ENCODE measurements at places on chromosomes 12 and 14. TPM values are rescaled to one million over a fixed set of nuclear protein-coding genes. Genes with fewer than 3 reads are reported as not detected.

- no peak overlapping the region for H3K27ac ChIP-seq
- H3K27me3 ChIP-seq, result peaks cover 81% of the 10 kb centered on the region
- H3K36me3 ChIP-seq, result no peaks in the 10 kb centered on the region
- no peak for DNase-seq
- H3K4me1 ChIP-seq, result no peaks in the 10 kb centered on the region
- H3K4me3 ChIP-seq, result no peak overlapping the region
Observed at GRCh38 chr14:56811593-56812363, 1.5 kb upstream of the OTX2 start.

Gene RAB2B
- 26.2 TPM for total RNA-seq

GRCh38 chr14:97977651-97978261 is 1180.6 kb downstream of the VRK1 start:
- no peaks in the 10 kb centered on the region for H3K27me3 ChIP-seq
- H3K4me3 ChIP-seq, result no peak overlapping the region
- no peaks in the 10 kb centered on the region for H3K4me1 ChIP-seq
- no peak overlapping the region for H3K27ac ChIP-seq
- no peak for DNase-seq

Gene RBM19
- total RNA-seq, result 19.2 TPM

Gene NEUROD4
- not detected for total RNA-seq

DNA sequence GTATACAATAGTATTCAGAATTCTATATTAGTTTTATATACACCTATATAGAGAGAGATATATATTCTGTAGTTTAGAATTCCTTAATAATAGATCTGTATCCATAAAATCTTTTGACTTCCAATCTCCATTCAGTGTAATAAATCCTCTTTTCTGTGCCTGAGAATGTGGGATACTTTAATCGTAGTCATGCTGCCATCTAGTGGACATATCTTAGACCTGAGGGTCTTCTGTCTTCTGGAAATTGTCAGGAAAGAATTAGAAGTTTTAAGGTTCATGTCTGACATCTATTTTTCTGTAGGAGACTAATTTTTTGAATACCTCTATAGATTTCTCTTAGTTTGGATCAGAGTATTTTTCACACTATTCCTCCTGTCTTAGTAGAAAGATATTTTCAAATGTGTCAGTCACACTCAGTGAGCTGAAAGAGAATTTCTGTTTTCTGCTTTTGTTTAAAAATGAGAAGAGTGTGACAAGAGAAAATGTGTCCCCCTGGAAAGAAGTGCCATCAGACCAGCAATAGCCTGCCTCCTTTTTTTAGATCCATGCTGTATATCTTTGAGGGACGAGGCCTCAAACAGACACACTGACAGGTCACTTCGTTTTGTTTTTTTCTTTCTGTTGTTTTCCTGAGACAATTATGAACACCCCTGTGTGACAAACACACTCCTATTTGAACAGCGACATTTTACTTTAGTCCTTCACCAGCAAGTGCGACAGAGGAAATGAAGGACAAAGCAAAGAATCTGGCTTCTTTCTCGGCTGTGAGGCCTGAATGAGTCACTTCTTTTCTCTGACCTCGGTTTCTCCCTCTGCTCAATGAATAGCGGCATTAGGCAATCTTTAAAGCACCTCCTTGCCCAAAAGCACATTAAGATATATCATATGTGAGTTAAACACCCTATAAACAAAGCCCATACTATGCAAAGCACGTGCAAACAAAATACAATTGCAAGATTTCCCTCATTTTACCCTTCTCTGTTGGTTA is 96.3 kb downstream of the GALC start:
- H3K27me3 ChIP-seq, result no peaks in the 10 kb centered on the region
- no peaks in the 10 kb centered on the region for H3K36me3 ChIP-seq
- DNase-seq, result peak; percentile 56
- H3K4me3 ChIP-seq, result no peak overlapping the region

Gene SLC38A4
- total RNA-seq, result 2.3 TPM

DNA sequence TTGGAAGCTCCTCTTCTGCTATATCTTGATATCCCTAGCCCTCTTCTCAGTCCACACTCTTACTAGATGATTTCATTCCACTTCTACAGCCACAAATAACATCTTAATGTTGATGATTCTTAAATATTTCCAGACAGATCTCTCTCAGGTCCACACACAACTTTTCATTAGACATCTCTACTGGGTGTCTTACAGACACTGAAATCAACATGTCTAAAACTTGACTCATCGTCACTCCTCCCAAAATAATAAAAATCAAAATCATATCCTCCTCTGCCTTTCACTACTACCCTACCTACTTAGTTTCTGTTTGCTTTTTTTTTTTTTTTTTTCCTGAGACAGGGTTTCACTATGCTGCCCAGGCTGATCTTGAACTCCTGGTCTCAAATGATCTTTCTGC is 11.9 kb downstream of the PRDM4 start:
- DNase-seq, result peak; percentile 17
- no peak overlapping the region for H3K27ac ChIP-seq
- H3K4me1 ChIP-seq, result peaks cover 11% of the 10 kb centered on the region
- peaks cover 33% of the 10 kb centered on the region for H3K36me3 ChIP-seq
- H3K27me3 ChIP-seq, result no peaks in the 10 kb centered on the region
- no peak overlapping the region for H3K4me3 ChIP-seq

GRCh38 chr12:32151552-32151951 is 44.9 kb downstream of the BICD1 start:
- no peak overlapping the region for H3K27ac ChIP-seq
- H3K27me3 ChIP-seq, result no peaks in the 10 kb centered on the region
- no peak overlapping the region for H3K4me3 ChIP-seq
- no peak for DNase-seq

Gene TIMM9
- 49.7 TPM for total RNA-seq

GRCh38 chr12:22755629-22756028 is 130.7 kb downstream of the ETNK1 start:
- H3K27ac ChIP-seq, result no peak overlapping the region
- no peaks in the 10 kb centered on the region for H3K4me1 ChIP-seq
- no peak for DNase-seq
- no peak overlapping the region for H3K4me3 ChIP-seq
- H3K27me3 ChIP-seq, result no peaks in the 10 kb centered on the region

- no peak for DNase-seq
- H3K4me1 ChIP-seq, result peaks cover 2% of the 10 kb centered on the region
- no peak overlapping the region for H3K4me3 ChIP-seq
- H3K36me3 ChIP-seq, result no peaks in the 10 kb centered on the region
- H3K27me3 ChIP-seq, result no peaks in the 10 kb centered on the region
Observed at GRCh38 chr14:77325746-77326094, 4.9 kb downstream of the GSTZ1 start.

GRCh38 chr12:50567926-50568325 is 63.1 kb downstream of the DIP2B start:
- no peaks in the 10 kb centered on the region for H3K27me3 ChIP-seq
- H3K4me3 ChIP-seq, result no peak overlapping the region
- peak; percentile 63 for DNase-seq
- H3K4me1 ChIP-seq, result peaks cover 13% of the 10 kb centered on the region
- peak overlapping the region; percentile 36 for H3K27ac ChIP-seq

Gene KRT73
- not detected for total RNA-seq

Gene FERMT2
- 217 TPM for total RNA-seq

DNA sequence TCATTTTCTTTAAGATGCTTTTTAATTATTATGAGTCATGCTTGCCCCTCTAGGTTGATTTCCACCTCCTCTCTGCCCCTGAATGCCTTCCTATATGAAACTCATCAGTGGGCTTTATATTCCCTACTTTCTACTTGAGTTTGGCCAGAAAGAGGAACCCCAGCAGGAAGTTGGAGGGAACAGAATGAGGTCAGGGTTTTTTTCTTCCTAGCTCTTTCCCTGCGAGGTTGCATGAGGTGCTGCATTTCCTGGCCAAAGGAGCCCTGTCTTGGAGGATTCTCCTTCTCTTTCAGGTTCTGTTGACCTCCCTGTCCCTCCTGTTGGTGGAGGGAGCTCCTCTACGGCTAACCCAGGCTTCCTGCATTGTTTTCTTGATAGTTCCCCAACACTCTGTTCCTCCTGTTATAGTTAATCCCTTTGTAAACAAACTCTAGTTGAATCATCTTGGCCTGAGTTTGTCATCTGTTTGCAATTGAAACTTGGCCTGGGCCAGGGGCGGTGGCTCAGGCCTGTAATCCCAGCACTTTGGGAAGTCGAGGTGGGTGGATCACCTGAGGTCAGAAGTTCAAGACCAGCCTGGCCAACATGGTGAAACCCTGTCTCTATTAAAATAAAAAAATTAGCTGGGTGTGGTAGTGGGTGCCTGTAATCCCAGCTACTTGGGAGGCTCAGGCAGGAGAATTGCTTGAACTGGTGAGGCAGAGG is 15.3 kb upstream of the SPIC start:
- H3K27ac ChIP-seq, result no peak overlapping the region
- peak; percentile 39 for DNase-seq
- no peaks in the 10 kb centered on the region for H3K4me1 ChIP-seq
- no peak overlapping the region for H3K4me3 ChIP-seq
- H3K36me3 ChIP-seq, result no peaks in the 10 kb centered on the region

- H3K27me3 ChIP-seq, result no peaks in the 10 kb centered on the region
- H3K27ac ChIP-seq, result no peak overlapping the region
- peaks cover 14% of the 10 kb centered on the region for H3K4me1 ChIP-seq
Observed at GRCh38 chr14:103634156-103634555, 5.1 kb downstream of the KLC1 start.

Gene DIABLO
- 102 TPM for total RNA-seq

DNA sequence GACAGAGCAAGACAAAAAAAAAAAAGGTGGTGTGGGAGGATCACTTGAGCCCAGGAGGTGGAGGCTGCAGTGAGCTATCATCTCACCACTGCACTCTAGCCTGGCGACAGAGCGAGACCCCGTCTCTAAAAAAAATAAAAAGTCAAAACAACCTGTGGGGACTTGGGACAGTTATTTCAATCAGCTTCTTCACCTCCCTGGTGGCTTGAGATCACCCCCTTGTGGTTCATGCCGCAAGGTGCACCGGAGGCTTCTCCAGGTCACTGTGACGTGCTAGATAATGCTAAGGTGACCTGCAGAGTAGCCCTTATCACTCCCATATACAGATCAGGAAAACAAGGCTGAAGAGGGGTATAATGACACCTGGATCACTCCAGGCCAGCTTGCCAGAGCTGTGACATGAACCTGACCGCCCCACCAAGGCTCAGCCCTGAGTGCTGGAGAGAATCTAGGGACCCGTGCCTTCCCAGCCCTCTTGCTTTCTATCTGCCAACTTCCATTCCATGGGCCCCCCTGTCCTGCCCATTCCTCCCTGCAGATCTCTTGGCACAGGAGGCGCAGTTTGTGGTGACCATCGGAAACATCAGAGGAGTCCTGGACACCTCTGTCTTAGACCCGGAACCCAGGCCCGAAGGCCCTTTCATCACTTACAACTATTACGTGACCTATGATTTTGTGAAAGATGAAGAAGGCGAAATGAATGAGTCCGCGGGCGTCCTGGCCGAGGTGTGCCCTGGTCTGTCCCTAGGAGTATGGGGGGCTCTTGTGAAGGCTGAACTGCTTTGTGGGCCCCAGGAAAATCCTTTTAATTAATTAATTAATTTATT is 8.1 kb downstream of the LRRC43 start:
- H3K27ac ChIP-seq, result no peak overlapping the region
- H3K4me1 ChIP-seq, result peaks cover 3% of the 10 kb centered on the region
- no peaks in the 10 kb centered on the region for H3K27me3 ChIP-seq
- DNase-seq, result peak; percentile 59
- H3K4me3 ChIP-seq, result no peak overlapping the region
- H3K36me3 ChIP-seq, result no peaks in the 10 kb centered on the region

DNA sequence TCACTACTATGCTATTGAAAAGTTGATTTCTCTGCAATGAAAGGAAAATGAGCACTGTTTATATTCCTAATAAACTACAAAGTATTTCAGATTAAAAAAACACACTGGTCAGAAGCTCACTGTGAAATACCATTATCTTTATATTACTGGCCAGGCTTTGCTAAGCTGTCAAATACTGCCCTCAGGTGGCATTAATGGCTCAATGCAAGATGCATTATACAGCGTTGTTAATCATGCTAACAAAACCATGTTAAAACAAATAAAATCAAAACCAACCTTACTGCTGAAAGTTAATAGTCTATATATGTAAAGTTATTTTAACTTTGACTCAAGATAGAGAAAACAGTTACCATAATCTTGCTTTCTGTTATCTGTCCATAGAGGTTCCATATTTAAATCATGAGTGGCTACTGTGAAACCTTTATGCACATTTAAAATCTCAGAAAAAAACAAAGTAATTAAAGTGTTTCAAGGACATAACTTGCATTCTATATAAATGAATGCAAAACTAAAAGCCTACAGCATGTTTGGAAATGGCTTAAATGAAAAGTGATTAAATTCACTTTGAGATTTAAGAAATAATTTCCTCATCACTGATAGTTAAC is 121.7 kb downstream of the RALGAPA1 start:
- H3K36me3 ChIP-seq, result no peaks in the 10 kb centered on the region
- H3K4me3 ChIP-seq, result no peak overlapping the region

Gene NYNRIN
- total RNA-seq, result 1.7 TPM

DNA sequence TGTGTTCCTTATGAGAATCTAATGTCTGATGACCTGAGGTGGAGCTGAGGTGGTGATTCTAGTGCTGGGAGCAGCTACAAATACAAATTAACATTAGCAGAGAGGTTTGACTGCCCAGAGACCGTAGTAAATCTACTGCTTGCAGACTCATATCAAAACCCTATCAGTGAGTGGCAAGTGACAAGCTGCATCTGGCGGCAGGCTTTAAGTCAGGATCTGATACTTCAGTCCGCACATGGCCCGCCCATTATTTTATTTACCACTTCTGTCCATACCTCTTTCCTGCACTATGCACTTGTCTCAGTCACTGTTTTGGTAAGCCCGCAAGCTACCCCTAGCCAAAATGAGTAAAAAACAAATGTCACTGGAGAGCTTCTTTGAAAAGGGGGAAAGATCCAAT is 11.4 kb downstream of the CEP128 start:
- DNase-seq, result no peak
- H3K4me3 ChIP-seq, result no peak overlapping the region
- no peak overlapping the region for H3K27ac ChIP-seq
- H3K36me3 ChIP-seq, result no peaks in the 10 kb centered on the region

GRCh38 chr12:75488553-75488952 is 8.0 kb downstream of the GLIPR1 start:
- H3K27me3 ChIP-seq, result no peaks in the 10 kb centered on the region
- DNase-seq, result peak; percentile 56
- no peak overlapping the region for H3K27ac ChIP-seq
- no peak overlapping the region for H3K4me3 ChIP-seq
- peaks cover 8% of the 10 kb centered on the region for H3K4me1 ChIP-seq

- H3K4me3 ChIP-seq, result no peak overlapping the region
- peaks cover 9% of the 10 kb centered on the region for H3K4me1 ChIP-seq
- no peak overlapping the region for H3K27ac ChIP-seq
Observed at GRCh38 chr14:68473794-68474193, 319.1 kb downstream of the ZFP36L1 start.

Data from IMR-90 (cell line).